ENCODE measurements at places on chromosomes 12 and 14.

DNA sequence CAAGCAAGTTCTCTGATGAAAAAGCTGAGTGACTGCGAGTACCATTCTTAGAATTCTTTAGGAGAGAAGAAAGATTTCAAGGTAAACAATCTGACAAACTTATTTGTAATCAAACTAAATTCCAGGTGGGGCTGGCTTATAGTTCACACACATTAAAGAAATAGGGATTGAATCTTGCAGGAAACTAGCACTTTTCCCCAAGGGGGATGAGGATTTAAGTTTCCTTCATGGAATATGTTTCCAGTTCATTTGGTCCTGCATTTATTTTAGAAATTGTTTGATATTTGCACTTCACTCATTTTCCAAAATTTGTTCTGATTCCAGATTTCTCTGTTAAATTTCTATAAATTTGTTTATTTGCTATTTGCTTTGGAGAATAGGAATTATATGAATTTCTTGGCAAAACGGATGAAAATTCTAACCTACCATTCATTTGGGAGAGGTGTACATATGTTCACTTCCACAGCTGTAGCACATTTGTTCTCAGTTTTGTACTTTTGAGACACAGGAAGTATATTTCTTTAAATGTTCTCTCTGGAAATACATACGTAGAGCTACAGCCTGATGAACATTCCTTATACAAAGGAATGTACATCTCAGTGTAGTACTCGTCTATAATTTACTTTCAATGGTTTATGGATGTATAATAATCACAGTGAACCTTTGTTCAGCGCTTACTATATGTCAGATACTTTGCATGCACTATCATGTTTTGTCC lies 145.5 kb downstream of the AKAP6 start:
- DNase-seq = no peak

- no peak for DNase-seq
Observed at GRCh38 chr12:9648701-9649531, 20.6 kb upstream of the CLEC2D start.

DNA sequence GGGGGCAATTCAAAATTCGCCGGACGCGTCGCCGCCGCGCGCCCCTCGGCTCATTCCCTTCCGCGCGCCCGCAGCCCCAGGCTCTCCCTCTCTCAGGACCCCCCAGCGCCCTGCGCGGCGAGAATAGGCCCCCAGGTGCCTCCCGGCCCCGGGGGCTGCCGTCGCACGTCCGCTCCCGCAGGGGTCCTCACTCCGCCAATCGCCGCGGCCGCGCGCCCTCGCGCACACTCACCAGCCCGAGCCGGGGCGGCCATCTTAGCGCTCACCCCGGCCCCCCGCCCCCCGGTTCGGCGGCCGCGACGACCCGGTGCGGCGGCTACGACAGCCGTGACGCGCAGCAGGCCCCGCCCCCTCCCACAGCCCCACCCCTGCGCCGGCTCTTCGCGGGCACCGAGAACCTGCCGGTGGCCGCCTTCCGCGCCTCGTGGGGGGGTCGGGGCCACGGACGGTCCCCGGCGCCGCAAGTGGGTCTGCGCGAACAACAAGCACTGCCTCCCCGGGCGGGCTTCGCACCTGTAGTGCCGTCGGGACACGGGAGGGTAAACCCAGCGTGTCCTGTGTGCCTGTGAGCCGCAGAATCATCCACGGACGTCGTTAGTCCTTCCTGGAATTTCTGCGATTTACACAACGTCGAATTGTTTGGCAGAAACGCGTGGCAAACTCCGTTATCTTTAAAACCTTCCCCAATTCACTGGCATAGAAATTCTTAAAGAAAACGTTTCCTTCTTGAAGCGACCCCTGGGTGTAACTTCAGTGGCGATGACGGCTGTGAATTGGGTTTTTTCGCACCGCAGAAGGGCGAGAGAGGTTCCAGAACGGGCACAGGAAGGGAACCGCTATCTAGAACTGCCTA lies 2.5 kb downstream of the USP44 start:
- no peak for DNase-seq

DNA sequence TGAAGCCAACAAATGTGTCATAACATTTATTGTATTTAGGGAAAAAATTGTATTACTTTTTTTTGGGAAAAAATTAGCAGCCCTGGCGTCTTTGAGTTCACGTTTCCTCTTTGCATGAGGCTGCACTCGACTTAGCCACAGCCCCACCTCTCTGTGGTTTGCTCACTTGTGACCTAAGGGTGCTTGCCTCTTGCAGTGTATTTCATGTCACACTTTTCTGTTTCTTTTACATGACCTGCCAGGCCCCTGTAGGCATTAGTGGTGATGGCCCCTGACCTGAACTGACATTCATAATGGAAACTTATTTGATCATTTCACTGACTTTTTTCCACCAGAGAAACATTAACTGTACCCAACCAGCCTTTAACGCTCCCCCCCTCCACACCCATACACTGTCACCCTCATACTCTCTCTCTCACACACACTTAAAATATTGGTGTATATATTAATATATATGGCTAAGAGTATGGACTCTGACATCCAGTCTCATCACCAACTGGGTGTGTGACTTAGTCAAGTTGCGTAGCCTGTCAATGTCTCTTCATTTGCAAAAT lies 122.9 kb downstream of the PRKCH start:
- no peak for DNase-seq

DNA sequence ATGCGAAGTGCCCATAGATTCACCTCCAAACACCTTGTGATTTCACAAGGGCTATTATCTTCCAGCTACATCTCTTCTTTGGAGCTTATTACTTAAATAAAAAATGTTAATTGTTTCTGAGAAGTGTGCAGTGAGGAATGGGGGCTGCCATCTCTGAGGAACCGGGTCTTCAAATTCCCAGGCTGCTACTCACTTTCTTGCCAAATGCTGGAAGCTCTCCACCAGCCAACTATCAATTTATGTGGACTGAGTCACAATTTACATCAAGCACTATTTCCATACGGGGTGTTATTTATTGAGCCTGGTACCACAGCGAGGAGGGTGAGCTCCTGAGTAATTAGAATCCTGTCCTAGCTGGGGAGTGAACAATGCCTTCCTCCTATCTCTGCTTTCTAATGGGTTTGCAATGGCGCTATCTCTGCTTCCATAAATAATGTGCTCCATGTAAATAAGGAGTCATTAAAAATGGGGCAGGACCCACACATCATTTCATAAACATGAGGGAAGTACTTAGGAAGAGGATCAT lies 898.3 kb downstream of the VRK1 start:
- no peak for DNase-seq

- no peak for DNase-seq
Observed at GRCh38 chr12:79935624-79936345, 888 bp upstream of the PPP1R12A start.

DNA sequence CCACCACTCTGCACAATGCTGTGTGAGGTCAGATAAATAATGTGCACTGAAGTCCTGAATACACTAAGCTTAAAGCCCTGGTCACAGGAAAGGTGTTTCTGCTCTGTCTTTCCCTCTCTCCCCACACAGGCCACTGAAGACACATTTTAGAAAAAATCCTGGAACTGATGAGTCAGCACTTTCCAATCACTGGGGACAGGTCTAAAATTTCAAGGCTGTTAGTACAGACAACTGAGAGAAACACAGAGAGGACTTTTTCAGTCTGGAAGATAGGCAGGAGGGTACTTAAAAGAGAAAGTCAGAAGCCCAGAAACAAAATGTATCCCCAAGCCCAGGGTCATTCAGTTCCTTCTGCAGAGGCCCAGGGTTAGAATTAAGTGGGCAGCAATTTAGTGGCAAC lies 333.9 kb upstream of the CCDC196 start:
- no peak for DNase-seq

- no peak for DNase-seq
Observed at GRCh38 chr12:120984351-120984898, 6.1 kb downstream of the HNF1A start.

GRCh38 chr14:23033801-23034497 lies 751 bp downstream of the PSMB5 start:
- DNase-seq = no peak
